ENCODE measurements at places on chromosomes 2 and 18.

DNA sequence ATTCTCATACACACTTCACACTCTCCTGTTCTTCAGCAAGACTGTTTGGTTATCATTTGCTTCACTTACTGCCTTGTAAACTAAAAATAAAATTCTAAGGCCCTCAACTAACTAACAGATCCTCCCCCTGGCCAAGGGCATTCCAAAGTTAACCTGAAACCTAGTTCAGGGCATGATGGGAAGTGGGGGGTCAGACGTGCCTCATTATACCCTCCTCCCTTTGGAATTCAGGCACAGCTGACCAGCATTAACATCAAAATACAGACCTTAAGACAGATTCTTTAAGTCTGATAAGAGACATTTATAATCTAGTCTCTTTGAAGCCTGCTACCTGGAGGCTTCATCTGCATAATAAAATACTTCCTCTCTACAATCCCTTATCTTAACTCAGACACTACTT, 221.0 kb downstream of the NOL4 start:
- no peak for DNase-seq

DNA sequence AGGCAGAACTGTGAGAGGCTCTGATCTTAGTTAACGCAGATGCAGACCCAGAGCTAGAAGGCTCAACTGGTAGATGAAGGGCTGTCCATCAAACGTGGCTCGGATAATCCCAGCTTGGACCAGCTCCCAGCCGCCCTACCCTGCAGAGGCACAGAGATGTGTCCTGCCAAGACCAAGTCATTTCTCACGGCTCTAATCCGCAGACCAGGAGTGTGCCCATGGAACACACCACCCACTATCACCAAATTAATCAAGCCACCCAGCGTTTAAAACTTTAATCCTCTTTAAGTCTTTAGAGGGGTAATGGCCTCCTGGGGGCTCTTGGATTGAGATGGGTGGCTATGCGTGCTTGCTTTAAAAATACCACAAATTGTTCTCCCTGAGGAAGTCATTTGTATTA, 17.5 kb downstream of the LYPD1 start:
- no peak for DNase-seq

GRCh38 chr2:196515051-196515450, 124.5 kb upstream of the CCDC150 start:
- no peak for DNase-seq

- DNase-seq: peak; percentile 13
These were observed 137.7 kb upstream of the PKDCC start for GRCh38 chr2:41910126-41910525.

DNA sequence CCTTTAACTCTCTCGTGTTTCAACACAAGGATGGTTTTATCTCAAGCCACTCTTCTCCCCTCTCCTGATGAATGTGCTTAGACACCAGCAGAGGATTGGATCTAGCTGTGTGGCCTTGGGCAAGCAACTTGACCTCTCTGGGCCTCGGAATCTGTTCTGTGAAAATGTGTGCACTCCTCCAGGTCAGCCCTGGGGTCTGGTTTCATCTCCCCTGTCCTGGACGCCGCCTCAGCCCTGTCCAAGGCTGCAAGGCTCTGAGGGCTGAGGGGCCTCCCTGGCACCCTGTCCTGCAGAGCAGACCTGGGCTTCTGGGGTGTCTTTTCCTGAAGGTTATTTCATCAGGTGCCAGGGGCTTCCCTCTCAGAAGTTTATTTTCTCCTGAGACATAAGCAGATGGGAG, 28.5 kb downstream of the CNDP1 start:
- no peak for DNase-seq

DNA sequence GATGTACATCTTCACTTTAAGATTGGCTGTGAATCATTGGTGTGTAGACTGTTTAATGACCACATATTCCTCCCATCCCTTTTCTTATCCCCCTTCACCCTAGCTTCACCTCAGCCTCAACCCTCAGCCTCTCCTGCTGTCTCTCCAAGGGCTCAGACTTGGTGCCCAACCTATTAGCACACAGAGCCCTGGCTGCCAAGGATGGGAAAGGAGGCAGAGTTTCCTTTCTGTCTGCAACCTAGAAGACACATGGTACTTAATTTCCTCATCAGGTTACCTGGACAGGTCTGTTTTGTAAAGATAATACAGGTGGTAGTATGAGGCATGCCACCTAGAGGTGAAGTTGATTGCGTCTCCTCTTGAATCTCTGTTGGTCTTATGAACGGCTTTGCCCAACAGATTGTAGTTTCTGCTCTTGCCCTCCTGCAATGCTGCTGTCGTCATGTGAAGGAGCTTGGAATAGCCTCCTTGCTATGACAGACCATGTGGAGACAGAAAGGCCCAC, 44.5 kb upstream of the RMND5A start:
- peak; percentile 55 for DNase-seq

DNA sequence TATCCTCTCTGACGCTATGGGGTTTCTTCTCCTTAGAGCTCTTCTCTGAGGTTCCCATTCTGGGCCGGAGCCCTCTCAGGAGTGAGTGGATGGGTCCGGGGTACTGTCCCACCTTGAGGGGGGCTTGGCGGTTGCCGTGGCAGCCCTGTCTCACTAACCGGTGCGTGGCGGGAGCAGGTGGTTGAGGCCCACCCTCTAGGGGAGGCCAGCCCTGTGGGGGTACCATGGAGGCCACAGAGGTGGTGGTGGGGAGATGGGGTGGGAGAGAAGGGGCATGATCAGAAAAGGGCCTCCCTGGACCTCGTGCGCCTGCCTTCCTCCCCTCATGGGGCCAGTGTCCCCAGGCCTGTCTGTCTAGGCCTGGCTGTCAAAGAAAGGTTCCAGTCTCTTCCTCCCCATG, 22.3 kb downstream of the IGFBP5 start:
- DNase-seq: no peak

- DNase-seq: no peak
These were observed 174.7 kb downstream of the MC4R start for GRCh38 chr18:60197671-60198462.

DNA sequence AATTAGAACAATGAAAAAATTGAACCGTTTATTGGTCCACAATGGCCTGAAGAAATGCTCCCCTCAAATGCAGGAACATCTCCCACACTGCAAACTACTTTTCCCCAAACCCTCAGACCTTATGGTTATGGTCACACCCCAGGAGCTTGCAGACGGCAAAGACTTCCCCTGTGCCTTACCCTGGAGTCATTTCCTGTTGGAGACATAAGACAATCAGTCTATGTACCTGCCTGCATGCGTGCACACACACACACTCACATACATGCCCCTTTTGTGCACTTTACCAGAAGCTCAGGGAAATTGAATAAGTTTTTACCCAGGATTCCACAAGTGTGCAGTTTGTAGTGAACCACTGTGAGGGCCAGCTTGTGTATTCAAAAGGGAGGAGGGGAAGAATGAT, 281.9 kb upstream of the CELF4 start:
- DNase-seq: no peak

DNA sequence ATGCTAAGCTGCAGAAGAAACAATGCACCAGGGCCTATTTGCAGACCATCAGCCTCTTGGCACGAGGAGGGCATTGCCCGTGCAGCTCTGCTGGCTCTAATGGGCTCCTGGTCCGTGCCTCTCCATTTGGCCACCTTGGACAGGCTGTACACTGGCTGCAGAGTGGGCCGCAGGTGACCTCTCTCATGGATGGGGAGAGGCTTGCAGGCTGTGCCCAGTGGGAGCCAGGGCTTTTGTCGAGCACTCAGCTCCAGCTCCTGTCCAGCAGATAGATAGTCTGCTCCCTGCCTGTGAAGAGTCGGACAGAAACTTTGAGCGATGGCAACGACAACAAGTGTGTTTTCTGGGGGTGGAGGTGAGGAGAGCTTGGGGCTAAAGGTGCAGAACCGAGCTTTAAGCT, 100.9 kb downstream of the MBP start:
- DNase-seq: no peak

DNA sequence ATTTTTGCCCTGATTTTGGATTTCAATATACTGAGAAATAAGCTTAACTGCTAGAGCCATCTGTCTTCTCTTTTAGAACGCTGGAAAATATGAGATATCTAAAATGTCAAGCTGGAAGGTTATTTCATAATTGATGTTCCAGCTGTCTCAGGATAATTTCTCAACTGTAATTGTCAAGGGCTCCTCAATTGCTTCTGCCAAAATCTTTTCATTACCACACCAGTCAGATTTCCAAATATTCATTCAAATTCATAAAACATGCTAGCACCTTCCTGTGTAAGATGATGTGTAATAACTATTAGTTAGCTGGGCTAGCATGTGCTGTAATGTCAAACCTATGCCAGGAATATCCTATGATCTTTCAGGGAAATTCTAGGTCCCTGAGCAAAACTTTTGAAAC, 88.1 kb downstream of the TNFRSF11A start:
- no peak for DNase-seq

DNA sequence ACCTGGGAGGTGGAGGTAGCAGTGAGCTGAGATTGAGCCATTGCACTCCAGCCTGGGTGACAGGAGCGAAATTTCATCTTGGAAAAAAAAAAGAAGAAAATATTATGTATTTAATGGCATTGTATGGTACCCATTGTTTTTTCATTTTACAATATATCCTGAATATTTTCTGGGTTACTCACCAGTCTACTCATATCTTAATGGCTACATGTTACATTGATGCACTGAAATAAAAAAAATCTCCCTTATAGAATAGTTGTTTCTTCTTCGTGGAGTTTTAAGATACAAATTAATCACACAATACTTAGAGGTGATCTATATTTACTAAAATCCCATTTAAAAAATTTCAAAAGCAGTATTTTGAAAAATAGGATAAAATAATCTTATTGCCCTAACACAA, 66.3 kb upstream of the XPO1 start:
- DNase-seq: no peak

DNA sequence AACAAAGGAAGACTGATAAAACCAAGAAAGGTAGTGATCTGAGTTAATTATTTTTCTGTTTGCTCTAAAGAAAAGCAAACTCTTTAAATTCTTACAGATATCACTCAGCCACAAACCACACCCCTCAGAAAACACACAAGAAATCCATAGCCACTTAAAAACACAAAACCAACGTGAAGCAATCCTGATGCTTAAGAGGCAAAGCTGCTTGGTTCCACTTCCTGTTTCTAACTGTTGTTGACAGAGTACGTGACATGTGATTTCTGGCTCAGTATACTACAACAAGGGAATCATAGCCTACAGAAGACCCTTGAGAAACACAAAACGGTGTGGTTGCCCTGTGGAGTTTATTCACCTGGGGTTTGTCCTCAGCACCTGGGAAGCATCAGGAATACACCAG, 240.9 kb upstream of the APCDD1 start:
- DNase-seq: no peak

DNA sequence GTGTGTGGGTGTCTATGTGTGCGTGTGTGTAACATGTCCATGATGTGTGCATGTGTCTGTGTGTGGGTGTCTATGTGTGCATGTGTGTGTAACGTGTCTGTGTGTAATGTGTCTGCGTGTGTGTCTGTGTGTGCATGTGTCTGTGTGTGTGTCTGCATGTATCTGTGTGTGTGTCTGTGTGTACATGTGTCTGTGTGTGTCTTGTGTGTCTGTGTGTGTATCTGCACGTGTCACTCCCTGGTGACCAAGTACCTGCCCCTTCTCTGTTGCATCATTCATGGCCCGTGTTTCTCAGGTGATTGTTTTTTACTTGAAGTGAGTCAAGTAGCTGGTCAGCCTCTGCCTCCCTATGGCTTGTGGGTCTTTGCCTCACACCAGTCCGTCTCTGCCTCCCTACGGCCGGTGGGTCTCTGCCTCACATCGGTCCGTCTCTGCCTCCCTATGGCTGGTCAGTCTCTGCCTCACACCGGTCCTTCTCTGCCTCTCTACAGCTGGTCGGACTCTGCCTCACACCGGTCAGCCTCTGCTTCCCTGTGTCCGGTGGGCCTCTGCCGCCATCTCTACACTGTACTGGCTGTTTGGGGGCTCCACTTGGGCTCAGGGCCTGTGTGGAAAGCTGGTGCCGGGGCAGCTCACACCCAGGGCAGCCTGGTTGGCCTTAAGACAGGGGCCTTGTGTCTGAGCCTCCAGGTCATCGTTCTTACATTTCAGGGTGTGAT, 31.6 kb downstream of the KCNG2 start:
- DNase-seq: no peak

DNA sequence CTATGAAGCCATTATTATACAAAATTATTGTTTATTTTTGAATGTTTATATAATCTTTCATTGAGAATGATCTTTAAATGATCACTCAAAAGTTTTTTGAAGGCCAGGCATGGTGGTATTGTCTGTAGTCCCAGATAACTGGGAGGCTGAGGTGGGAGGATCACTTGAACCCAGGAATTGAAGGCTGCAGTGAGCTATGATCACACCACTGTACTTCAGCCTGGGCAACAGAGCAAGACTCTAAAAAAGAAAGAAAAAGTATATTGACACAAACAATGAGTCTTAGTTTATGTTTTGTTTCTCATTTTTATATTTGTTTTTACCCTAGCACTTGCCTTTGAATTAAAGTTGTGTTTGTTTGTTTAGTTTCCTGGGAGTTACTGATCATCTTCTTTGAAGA, 2.3 kb downstream of the TWSG1 start:
- no peak for DNase-seq

DNA sequence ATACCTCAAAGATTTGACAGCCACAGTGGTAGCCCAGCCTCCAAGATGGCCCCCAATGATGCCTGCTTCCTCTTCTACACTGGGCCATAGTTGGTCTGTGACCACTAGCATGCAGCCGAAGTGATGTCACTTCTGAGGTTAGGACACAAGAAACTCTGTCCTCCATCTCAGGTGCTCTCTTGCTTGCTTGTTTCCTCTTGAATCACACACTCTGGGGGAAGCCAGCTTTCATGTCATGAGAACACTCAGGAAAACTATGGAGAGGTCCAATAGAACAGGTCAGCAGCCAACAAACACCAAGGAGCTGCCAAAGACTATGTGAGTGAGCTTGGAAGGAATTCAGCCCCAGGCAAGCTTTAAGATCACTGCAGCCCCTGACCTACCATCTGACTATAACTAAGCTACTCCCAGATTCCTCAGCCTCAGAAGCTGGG, 3.3 kb upstream of the ADAM17 start:
- DNase-seq: no peak

- DNase-seq: no peak
These were observed 7.1 kb downstream of the CYP26B1 start for GRCh38 chr2:72140621-72140960.

GRCh38 chr2:60515721-60516226, 37.7 kb downstream of the BCL11A start:
- DNase-seq: peak; percentile 13

DNA sequence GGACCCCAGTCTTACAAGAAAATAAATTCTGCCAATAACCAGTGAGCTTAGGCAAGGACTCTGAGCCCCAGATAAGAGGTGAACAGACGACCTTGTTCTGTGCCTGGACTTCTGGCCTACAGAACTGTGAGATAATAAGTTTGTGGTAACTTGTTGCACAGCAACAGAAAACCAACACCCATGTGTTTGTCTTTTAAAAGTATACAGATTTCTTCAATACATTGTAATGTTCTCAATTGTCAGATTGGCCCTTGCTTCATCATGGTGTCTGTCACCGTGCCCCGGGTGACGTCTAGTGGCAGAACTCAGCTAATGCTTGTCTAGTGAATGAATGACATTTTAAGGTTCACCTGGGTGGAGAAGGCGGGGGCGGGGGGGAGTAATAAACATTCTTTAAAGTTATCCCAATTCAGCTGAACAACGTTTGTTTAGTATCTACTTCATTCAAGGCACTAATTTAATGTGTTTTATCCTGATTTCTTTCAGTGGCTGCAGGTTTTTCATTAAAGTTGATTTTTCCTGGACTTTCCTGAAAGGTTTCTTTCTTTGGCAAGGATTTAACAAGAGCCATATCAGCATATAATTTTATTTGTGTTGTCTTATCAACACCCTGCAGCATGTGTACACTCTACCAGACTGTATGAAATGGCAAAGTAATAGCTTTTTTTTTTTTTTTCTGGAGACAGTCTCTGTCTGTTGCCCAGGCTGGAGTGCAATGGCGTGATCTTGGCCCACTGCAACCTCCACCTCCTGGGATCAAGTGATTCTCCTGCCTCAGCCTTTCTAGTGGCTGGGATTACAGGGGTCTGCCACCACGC, 123.8 kb upstream of the DLX2 start:
- DNase-seq: peak; percentile 73
